Astrocyte of the cerebellum (primary cell): ENCODE measurements at places on chromosomes 5 and 9.

DNA sequence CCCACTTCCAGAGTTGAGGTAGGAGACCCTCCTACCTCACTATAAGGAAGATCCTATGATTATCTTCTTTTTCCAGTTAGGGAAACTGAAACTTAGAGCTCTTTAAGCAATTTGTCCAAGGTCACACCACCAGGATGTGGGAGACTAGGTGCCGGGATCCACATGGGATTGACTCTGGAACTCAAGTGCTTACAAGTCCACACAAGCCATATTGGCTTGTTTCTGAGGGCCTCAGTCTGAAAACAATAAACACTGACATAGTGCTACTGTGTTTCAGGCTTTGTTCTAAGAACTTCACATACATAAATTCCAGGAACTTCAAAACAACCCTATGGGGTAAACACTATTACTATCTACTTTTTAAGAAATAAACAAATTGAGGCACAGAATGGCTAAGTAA lies 481.3 kb downstream of the ZSWIM6 start:
- no peak for DNase-seq

DNA sequence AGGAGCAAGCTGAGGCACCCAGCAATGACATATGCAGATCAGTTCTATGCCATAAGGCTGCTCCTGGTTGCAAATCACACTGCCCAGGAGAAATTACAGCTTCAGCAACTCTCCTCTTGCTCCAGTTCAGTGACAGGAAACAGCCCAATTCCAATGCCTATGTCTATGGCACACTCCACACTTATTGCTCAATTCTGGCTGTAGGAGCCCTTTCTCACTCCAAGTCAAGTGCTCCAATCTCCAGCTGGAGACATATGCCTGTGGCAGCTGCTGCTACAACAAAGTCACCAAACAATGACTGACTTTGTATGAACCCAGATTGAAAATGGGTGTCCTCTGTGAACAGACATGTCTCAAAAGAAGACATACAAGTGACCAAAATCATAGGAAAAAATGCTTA lies 31.8 kb upstream of the PLCXD3 start:
- DNase-seq: no peak

DNA sequence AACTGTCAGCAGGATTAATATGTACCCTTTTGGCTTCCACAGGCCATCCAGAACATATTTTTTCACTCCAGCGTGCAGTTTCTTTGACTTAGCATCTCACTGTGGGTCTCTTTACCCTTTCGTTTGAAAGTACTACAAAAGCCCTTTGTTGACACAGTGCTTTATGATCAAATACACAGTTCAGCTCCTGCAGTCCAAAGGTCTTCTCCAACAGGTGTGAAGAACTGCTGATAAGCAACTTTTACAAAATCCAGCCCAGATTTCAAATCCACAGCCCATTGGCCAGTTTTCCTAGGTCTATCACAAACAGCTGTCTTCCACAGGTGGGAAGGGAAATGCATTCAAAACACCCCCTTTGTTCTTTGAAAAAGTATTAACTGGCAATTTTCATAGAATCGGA lies 54.8 kb downstream of the MYO10 start:
- no peak for DNase-seq

- DNase-seq: no peak
These were observed 35.7 kb downstream of the OXCT1 start for GRCh38 chr5:41834506-41834905.

GRCh38 chr5:72234868-72235267 lies 85.2 kb downstream of the MRPS27 start:
- DNase-seq: no peak

- no peak for DNase-seq
These were observed 950.4 kb downstream of the EFNA5 start for GRCh38 chr5:106720367-106720766.

DNA sequence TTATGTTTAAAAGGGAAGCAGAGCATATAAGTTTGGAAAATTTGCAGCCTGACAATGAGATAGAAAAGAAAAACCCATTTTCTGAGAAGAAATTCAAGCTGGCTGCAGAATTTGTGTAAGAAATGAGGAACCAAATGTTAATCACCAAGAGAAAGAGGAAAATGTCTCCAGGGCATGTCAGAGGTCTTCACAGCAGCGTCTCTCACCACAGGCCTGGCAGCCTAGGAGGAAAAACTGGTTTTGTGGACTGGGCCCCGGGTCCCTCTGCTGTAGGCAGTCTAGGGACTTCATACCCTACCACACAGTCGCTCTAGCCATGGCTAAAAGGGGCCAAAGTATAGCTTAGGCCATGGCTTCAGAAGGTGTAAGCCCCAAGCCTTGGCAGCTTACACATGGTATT lies 32.1 kb upstream of the HSD17B4 start:
- DNase-seq: no peak

DNA sequence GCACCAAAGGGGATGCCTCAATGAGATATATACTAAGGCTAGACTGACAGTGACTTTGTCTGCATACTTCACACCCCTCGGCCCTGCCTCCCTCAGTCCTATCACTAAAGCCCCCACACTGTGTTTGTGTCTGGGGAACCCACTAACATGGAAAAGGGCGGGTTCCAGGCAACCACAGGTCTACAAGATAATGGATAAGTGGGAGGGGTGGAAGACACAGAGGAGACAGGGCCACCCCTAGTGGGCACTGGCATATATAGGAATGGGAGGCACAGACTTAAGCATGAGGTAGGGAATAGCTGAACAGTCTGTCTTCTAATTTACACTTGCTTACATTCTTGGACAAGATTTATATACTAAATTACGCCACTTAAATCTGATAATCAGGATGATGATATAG lies 74.0 kb downstream of the SLIT3 start:
- no peak for DNase-seq

DNA sequence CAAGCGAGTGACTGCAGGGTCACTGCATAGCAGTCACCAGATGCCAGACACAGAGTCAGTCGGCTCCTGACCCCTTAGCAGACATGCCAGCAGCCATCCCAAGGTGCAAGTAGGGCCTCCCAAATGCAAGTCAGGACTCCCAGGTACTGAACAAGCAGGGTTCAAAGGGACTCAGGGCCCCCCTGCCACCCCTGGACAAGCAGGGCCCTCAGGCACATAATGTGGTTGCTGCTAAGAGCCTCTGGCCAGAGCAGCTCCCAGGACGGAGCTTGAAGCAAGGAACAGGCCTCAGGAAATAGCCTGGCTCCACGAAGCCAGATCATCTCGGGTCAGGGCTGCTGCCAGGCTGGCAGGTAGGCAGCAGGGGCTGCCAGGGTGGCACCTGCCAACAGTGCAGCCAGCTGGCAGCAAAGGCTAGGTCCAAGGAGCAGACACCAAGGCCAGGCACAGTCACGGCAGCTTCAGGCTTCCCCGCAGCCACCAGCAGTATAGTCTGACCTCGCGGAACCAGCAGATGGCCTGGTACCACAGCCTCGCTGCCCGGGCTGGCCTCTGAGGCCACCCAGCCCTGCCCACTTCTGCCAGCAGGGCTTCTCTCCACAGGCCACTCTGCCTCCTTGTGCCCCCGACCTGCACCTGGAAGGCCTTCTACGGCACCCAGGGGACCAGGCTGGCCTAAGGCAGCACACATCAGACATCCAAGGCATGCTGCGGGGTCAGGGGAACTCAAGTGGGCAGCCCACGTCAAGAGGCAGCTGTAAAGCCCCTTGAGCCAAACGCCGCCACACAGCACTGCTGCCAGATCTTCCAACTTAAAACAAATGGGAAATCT lies 7.4 kb downstream of the EEIG1 start:
- no peak for DNase-seq

DNA sequence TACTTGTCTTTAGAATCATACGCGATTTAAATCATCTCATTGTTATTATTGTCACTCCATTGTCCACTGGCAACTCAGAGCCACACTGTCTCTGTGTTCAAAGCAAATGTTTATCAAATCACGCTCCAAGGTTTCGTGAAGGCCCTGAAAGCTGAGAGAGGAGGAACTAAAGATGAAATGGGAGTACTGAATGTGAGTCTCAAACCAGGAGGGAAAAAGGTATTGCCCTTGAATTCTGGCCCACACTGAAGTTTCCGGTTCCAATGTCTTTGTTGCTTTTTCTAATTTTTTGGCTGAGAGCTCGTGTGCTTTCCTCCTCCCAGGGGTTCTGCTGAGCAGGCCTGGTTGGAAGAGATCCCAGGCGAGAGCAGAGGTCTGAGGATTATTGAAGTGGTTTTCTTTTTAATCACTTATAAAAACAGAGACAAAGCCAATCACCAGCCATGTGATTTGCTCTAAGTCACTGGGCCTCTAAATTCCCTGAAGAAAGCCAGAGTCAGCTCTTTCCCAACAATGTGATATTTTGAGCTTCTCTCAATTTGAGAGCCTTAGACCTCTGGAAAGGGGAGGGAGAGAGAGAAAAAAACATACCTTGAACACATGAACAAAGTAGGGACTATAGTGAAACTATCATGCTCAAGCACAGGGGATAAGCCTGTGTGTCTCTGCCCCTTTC lies 420.8 kb upstream of the GRAMD2B start:
- peak; percentile 98 for DNase-seq

GRCh38 chr5:122967625-122968024 lies 68.9 kb downstream of the PPIC start:
- DNase-seq: no peak

DNA sequence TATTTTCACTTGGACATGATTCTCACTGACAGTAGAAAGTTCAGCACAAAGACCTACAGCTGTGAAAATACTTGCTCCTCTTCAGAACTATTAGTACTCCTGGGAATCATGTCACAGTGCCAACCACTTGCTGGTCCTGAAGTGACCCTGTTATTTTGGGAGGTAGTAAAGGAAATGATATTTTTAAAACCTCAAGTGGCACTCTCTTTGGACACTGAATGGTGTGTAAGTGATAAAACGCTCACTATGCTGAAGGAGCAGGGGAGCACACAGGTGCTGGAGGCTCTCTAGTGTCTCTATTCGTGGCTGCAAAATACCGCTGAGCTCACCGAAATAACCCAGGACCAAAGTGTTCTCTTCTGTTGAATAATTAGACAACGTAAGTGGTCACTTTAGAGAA lies 76.9 kb upstream of the SPATA31D4 start:
- no peak for DNase-seq
